ENCODE measurements at places on chromosomes 1 and 21.

GRCh38 chr1:19447550-19447949 lies 37.8 kb downstream of the CAPZB start:
- no peak for DNase-seq

DNA sequence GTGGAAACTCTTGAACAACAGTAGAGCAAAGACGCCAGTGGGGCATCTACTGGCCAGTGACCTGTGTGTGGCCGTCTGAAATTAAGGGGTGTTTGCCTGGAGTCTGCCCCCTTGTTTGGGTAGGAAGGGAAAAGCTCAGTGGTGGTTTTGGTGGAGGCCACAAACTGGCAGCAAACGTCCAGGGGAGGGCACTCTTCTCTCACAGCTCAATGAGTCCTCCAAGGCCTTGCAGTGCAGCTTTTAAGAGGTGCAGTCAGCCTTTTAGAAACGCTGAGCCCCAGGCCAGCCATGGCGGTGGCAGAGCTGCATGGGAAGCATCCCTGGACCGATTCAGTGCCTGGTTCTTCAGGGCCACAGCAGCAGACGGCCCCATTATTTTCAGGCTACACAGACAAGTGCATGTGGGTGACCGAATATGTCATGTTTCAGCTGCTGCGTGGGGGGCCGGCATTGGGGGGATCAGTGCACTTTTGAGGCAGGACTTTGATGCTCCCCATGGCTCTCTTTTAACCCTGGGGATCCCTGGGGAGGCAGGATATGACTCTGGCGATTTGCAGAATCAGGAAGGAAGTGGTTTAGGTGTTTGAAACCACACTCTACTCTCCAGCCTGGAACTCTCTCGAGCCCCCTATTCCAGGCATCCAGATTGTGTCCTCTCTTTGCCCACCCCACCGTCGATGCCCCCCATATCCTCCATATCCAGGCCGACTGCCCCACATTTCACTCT lies 414.0 kb downstream of the PRDM2 start:
- no peak for DNase-seq

- no peak for DNase-seq
These were observed 156.8 kb downstream of the LEPR start for GRCh38 chr1:65577278-65577677.

DNA sequence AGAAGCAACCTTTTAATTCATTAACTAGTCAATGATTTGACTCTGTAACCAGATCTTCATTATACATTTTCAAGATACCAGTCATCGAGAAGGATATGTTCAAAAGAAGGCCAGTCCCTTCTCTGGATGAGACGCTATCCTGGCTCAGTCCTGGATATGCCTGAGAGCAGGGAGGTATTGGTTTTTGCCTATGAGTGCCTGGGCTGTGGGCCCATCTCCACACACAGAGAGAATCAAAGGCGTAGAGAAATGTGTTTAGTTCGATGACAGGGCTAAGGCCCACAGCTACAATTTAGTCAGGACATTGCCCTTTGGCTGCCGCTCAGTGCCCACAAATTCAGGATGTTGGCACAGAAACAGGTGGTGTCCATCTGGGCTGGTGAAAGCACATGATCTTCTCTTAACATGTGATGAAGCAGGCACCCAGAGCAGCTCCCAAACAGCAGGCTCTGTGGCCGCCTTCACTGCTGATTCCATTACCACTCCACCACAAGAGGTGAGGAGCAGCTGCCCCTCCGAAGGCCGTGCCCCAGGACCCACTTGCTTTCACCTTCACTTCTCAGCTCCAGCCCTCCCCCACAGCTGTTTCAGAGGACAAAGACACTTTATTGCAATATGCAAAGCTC lies 24.7 kb downstream of the ACKR1 start:
- no peak for DNase-seq

DNA sequence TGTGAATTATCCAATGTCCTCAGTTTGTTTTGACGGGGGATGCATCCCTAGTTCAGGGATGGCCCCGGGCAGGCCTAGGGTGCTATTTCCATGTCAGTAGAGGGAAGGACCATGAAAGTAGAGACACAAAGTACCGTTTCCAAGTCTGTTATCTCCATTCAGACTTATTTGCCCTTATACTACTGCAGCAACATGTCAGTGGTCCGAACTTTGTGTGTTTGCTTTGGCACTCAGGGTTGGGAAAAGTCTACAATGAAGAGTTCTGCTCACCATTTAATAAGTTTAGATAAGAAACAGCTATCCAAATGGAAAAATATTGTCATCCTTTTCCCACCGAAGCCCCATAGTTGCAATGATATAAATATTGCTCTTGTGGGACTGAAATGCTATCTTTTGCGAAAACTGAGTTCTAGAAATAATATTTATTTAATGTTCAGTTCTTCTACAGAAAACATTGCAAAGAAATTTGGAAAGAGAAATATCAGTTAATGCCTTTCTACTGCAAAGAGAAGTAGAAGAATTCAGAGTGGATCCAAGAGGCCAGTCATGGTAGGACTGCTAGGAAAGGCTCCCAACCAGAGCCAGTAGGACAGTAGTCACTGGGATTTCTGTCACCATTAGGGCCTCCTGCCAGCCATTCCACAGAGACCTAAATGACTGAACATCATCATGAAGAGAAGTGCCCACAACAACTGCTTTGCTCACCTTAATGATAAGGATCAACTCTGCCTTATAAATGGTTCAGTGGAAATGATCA lies 11.5 kb upstream of the AGT start:
- DNase-seq = no peak

- no peak for DNase-seq
These were observed 40.5 kb upstream of the HMCN1 start for GRCh38 chr1:185693654-185694053.

DNA sequence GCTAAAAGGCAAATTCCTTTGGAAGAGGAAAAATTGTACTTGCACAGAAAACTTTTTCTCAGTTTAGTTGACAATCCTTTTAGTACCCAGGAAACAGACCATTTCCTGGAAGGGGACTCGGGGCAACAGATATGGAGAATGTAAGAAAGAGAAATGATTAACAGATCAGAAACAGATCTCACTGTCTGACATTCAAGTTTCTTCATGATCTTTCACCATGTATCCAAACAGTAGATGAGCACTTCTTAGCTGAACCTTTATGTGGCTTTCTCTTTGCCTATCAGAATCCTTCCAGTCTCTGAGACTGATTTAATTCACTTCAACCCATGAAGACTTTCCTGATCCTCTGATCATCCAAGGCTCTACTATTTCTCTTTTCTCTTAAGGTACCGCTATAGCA lies 2.7 kb downstream of the TTLL7 start:
- no peak for DNase-seq

DNA sequence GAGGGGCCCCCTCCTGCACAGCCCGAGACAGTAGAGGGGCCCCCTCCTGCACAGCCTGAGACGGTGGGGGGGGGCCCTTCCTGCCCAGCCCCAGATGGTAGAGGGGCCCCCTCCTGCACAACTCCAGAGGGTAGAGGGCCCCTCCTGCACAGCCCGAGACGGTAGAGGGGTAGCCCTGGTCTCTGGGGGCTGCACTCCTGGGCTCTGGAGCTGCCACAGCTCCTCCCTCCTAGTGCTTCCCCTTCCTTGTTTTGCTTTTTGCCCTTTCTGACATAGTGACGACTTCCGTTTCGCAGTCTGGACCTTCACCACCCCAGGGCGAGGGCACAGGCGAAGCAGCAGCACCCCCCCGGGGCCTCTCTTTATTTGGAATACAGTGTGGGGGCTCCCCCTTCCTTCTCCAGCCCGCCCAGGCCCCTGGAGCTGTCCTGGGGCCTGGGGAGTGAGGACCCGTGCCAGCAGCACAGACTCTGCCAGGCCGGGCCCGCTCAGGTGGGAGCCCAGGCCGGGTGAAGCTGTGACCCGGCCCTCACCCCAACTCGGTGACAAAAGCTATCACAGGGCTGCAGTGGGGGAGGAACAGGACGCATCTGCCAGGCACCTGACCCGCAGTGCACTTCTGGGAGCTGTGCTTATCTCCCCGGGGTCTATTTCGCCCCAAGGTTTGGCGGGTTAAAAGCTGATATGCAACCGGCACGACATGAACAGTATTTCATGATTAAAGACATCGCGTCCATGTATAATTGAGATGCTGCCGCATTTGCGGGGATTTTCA lies 1.1 kb upstream of the PRXL2B start:
- peak; percentile 71 for DNase-seq

- no peak for DNase-seq
These were observed 21.7 kb downstream of the BCAR3 start for GRCh38 chr1:93659822-93660503.

DNA sequence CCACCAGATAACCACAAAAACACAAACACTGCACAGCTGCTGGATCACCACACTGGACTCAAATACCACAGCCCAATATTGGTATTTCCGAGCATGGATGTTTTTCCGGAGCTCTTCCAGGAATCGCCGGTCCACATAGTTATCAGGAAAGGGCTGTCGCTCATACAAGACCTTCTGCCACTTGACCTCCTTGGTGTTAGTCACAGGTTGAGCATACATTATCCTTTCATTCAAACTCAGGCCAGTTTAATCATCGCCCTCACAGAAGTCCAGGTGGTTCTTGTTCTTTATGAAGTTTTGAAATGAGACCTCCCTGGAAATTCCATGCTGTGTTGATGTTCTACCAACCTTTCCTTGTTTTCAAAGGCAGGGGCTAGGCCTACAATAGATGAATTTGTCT lies 1.5 kb downstream of the PIGC start:
- DNase-seq = no peak

DNA sequence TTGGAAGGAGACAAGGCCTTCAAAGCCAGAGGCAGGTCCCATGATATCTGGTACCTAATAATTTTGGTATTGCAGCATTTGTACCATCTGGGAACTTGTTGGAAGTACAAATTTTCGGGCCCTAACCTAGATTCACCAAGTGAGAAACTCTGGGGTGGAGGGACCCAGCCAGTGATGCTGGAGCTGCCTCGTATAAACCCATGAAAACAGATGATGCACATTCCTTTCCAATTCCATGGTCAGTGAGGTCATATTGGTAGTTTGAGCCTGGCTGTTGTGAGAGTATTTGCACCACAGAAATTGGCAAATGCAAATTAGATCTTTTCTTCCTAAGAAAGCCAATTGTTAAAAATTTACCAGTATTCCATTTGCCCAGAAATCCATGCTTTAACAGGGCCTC lies 269.6 kb upstream of the PLXNA2 start:
- DNase-seq = no peak

- no peak for DNase-seq
These were observed 54.1 kb upstream of the LRRC7 start for GRCh38 chr1:69513601-69514000.

DNA sequence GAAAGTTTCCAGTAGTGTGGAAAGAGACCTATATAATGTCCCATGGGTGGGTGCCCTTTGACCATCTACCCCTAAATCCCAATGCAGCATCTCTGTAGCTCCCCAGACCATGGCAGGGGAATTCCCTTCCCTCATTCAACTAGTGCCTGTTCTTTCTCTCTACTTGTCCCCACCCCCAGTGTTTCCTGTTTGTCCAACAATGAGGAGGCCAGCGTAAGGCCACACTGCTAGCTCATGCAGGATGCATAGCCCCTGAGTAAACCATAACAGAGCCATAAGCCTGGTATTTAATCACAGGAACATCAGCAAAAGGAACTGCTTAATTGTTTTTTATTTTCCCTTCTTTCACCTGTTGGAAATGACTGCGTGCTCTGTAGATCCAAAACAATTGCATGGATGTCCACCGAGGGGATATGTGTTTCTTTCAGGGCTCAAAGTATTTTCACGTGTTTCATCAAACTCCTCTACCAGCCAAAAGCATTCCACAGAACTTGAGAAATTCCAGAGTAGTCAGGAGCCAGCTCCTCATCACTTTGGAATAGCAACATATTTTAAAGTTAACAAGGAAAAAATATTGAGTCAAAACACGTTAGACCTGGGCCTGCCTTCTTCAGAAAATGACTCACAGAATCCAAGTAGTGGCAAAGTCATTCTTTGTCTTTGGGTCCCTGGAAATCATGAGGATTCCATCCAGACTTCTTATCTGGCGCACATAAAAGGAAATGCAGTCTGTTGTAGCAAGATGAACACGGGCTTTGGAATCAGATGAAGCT lies 162.5 kb upstream of the SGIP1 start:
- no peak for DNase-seq

GRCh38 chr1:205491794-205492193 lies 12.7 kb upstream of the CDK18 start:
- DNase-seq = no peak
